Mesenteric fat pad (tissue), 1 donor: ENCODE measurements at places on chromosomes 3 and 15.

GRCh38 chr15:81485806-81486205 lies 111.8 kb upstream of the TMC3 start:
- DNase-seq, result no peak

DNA sequence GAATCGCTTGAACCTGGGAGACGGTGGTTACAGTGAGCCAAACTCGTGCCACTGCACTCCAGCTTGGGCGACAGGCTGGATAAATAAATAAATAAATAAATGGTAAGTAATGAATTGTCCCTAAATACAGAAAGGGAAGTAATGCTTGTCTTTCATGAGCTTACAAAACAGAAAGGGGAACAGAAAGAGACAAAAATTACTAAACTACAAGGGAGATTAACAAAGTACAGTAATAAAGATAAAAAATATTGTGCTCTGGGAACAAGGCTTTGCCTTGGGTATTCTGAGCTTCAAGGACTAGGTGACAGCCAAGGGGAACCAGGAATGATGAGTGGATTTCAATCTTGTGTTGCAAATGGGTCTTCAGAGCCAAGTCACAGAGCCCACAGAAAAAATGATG lies 9.2 kb upstream of the HLTF start:
- no peak for DNase-seq

DNA sequence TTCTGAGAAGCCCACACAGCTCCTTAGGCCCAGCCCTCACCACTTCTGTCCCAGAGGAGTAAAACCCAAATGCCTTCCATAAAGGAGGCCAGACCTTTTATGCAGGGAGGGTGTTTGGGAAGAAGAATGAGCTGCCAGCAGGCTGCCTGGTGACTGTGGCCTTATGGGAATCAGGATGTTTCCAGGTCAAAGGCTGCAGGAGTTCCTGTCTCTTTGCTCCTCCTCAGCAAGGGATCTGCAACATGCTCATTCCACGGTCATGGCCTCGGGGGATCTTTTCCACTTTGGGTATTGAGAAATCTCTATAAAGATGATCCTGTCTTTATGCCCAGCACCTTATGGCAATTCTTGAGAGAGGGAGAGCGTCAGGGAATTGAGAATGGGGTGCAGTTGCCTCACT lies 25.2 kb upstream of the MAGEF1 start:
- DNase-seq, result peak; percentile 18

- no peak for DNase-seq
Measured at GRCh38 chr3:47019201-47019600, 39.7 kb downstream of the NBEAL2 start.

DNA sequence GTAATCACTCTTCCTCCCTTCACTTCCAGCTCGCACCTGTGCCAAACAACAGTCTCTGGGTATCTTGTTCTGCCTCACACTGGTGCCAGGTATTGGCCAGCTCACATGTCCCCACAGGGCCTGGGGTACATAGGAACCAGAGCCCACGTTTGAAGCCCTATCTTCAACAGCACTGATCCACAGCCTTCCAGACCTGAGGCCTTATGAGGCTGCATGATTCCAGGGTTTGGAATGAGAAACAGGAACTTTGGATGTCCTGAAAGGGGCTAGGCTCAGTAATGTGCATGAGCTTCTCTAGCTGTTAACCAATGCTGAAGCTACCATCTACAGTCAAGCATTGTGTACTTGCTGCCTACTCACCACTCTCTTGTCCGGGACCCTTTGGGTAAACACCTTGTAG lies 92.4 kb downstream of the GPR156 start:
- DNase-seq, result no peak

DNA sequence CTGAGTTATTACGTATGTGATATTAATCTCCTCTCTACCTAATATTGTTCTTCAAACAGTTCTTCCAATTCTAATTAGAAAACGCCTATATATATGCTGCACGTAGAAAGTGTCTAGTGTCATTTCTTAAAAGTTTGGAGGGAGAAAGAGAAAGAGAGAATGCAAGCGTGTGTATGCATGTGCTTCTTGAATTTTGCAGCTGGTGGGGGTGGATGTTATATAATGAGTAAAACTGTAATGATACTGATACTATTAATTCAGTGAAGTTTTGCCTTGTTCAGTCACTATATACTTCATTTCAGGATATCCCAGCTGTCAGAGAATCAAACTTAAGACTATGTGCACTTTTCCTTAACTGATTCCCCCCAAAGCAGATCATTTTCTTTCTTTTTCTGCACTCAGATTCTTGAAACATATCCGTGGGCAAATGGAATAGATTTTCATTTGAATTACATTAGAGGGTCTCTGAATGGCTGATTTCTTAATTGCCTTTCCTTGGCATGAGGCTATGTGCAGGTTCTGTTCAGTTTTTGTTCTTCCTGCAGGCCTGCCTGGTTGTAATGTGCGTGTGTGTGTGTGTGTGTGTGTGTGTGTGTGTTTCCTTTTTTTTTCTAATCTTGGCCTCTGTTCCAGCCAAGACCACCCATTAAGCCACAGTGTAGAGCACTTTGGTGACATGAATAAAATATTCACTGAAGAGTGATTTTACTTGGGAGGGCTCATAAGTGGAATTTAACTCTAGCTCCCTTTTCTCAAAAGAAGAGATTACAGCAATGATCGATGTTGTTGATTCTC lies 617.5 kb downstream of the RBMS3 start:
- no peak for DNase-seq

- no peak for DNase-seq
Measured at GRCh38 chr3:75692061-75692460, 27.9 kb downstream of the FRG2C start.

- DNase-seq, result no peak
Measured at GRCh38 chr3:195078891-195079440, 192.0 kb downstream of the XXYLT1 start.

GRCh38 chr3:119783255-119783654 lies 1.4 kb downstream of the NR1I2 start:
- DNase-seq, result no peak

GRCh38 chr15:83978588-83978987 lies 257.0 kb upstream of the GOLGA6L4 start:
- DNase-seq, result no peak

DNA sequence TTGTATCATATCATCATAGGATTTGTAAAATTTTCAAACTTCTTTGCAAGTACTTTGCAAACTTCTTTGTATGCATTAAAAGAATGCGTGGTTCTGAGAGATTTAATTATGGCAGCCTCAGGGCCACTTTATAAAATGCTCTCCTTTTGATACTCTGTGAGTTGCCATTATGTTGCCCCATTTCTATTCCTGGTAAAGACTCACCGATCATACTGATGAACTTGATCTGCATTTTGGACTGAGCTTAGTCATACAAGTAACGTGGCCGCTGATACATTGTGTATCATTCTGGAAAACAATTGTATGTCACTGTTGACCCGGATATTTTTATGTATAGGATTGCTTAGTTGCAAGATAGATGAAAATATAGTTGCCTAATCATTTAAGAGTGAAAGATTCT lies 38.8 kb downstream of the AKAP13 start:
- DNase-seq, result no peak

- no peak for DNase-seq
Measured at GRCh38 chr3:78868570-78868969, 899.2 kb downstream of the ROBO1 start.

- no peak for DNase-seq
Measured at GRCh38 chr3:10090179-10090578, 17.9 kb downstream of the FANCD2OS start.

- no peak for DNase-seq
Measured at GRCh38 chr3:179037351-179037750, 34.3 kb downstream of the ZMAT3 start.
